SK-MEL-5 (cell line): ENCODE measurements at places on chromosomes 12 and 14. TPM values are rescaled to one million over a fixed set of nuclear protein-coding genes. Genes with fewer than 3 reads are reported as not detected.

The A2M gene
- total RNA-seq = 316 TPM in 2 replicates

The OTOGL gene
- 2.7 and 3.1 TPM in 2 replicates for total RNA-seq

The SYCP3 gene
- total RNA-seq = 0.29 and 0.63 TPM in 2 replicates

The RHEBL1 gene
- total RNA-seq = 5.2 and 7.8 TPM in 2 replicates

The IRAK3 gene
- not detected in 2 replicates for total RNA-seq

GRCh38 chr12:115382681-115383080 lies 698.7 kb upstream of the TBX3 start:
- DNase-seq = no peak

GRCh38 chr14:103071544-103072251 lies 12.3 kb upstream of the LBHD2 start:
- DNase-seq = no peak

DNA sequence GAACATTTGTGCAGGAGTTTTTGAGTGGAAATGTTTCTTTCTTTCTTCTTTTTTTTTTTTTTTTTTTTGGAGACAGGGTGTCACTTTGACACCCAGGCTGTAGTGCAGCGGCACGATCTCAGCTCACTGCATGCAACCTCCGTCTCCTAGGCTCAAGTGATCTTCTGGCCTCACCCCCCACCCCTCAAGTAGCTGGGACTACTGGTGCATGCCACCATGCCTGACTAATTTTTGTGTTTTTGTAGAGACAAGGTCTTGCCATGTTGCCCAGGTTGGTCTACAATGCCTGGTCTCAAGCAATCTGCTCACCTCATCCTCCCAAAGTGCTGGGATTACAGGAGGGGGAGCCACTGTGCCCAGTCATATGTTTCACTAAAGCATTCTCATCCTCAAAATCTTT lies 69.2 kb upstream of the BCAT1 start:
- DNase-seq = no peak

- DNase-seq = no peak
Observed at GRCh38 chr14:103519837-103520212, 2.8 kb downstream of the CKB start.

DNA sequence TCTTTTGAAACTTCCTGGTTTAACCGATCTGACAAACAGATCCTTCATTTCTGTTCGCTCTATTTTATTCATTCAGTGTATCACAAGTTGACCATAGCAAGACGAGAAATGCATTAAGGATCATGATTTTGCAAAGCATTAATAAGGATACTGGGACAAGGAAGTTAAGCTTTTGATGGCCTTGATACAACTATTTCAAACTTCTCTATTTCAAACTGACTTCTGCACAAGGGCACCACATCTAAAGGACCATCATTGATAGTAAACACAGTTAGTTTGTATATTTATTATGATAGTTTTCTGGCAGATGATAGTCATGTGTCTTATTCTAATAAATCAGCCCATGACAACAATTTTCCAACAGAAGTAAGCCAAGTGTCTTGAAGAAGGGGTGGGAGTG lies 25.8 kb upstream of the PLXNC1 start:
- no peak for DNase-seq

GRCh38 chr14:83958359-83958758 lies 1571.6 kb upstream of the FLRT2 start:
- no peak for DNase-seq

DNA sequence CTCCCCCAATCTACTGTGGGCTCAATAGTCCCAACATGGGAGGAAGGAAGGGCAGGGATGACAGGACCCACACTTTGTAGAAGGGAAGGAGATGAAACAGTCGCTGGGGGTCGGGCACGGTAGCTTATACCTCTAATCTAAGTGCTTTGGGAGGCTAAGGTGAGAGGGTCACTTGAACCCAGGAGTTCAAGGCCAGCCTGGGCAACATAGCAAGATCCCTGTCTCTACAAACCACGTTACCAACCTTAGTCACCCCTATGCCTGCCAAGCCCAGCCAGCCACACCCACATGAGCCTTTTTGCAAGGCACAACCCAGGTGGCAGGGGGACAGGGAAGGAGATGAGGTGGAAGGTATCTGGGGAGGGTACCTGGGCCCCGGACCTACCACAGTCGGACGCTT lies 31.7 kb downstream of the KDM2B start:
- no peak for DNase-seq

GRCh38 chr14:94897561-94897960 lies 127.6 kb upstream of the GSC start:
- DNase-seq = no peak

GRCh38 chr14:50726372-50727107 lies 58.4 kb upstream of the SAV1 start:
- DNase-seq = no peak

- DNase-seq = no peak
Observed at GRCh38 chr12:27000961-27001360, 13.2 kb downstream of the TM7SF3 start.

DNA sequence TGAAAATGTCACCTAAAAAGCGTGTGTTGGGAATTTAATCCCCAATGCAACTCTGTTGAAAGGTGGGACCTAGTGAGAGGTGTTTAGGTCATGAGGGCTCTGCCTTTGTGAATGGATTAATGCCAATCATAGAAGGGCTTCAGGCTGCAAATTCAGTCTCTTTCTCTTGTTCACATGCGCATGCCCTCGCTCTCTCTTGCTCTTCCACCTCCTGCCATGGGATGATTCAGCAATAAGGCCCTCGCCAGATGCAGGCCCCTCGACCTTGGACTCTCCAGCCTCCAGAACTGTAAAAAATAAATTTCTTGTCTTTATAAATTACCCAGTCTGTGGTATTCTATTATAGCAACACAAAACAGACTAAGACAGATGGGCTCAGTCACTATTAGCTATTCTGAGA lies 55.4 kb downstream of the PLXNC1 start:
- DNase-seq = no peak

DNA sequence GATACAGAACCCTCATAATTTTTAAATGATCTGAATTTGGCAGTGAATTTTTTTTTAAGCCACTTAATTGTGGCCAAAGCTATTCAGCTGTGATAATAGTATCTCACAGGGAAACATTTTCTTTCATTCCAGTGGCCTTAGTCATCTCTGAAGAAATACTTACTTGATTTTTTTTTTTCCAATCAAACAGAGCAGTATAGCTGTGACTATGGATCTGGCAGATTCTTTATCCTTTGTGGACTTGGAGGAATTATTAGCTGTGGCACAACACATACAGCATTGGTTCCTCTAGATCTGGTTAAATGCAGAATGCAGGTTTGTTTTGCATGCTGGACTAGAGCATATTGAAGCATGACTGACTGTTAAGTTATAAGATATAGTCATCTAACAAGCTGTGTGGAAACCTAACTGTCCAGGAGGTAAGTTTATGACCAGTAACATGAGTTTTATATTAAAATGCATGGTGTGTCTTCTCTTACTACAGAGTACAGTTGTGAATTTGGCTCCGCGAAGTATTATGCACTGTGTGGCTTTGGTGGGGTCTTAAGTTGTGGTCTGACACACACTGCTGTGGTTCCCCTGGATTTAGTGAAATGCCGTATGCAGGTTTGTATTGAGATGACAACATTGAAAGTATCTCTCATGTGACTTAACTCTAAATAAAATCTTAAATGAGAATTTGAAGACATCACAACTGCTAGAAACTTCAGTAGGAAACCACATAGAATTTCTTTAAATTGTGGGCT lies 1.9 kb downstream of the SLC25A3 start:
- DNase-seq = no peak

DNA sequence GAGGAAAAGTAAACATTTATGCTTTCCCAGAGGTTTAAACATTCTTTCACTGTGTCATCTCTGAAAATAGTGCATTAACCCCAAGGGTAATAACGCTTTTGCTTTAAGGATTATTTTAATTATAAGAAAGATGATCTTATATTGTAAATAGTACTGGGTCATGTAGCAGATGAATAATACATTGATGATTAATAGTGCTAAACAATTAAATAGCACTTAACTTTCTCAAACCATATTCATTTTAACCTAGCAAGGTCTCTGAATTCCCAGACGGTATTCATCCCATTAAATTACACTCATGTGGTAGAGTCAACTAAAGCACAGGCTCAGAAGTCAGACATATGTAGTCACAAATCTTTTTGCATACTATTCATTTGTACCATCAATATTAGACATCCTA lies 115.6 kb upstream of the FAR2 start:
- no peak for DNase-seq

GRCh38 chr14:85342858-85343607 lies 186.9 kb upstream of the FLRT2 start:
- DNase-seq = no peak
